MCF 10A (cell line): ENCODE measurements at places on chromosomes 11 and 22.

DNA sequence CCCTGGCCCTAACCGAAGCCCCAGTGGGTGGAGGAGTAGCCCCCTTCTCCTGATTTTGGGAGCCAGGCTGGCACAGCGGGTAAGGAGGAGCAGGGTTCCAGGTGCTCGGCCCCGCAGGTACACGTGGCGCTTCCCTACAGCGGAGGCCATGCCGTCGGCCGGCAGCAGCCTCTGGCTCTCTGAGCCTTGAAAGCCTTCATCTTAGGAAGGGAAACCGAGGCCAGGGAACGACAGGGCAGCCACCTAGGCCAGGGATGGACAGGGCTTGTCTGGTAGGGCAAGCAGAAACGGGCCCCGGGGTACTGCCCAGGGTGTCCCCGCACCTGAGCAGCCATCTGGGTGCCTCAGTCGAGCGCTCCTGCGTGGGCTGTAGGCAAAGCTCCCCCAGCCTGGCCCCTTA is 28.7 kb downstream of the MOB2 start:
- no peaks in the 10 kb centered on the region for H3K36me3 ChIP-seq
- H3K27me3 ChIP-seq: no peaks in the 10 kb centered on the region
- no peak overlapping the region for H3K4me3 ChIP-seq
- no peak for DNase-seq

- peak; percentile 40 for DNase-seq
- no peaks in the 10 kb centered on the region for H3K27me3 ChIP-seq
- H3K4me1 ChIP-seq: peaks cover 21% of the 10 kb centered on the region
- H3K4me3 ChIP-seq: no peak overlapping the region
Measured at GRCh38 chr11:105100206-105100605, 39.4 kb downstream of the CARD18 start.

DNA sequence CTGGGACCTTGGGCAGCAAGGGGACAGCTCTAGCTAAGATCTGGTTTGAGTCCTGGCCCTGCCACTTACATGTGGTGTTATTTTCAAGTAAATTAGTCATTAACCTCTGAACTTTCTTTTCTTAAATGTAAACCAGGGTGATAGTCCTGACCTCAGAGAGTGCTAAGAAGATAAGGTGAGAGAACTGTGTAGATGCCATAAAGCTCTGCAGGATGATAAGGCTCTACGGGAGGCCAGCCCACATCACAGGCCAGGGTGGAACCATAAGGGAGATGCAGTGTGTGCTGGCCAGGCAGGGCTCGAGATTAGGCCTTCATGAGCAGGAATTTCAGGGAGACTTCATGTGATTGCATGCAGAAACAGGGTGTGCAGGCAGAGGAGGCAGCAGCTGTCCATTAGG is 24.2 kb downstream of the NECTIN1 start:
- H3K27me3 ChIP-seq: no peaks in the 10 kb centered on the region
- no peak for DNase-seq
- peaks cover 21% of the 10 kb centered on the region for H3K4me1 ChIP-seq

GRCh38 chr22:30873661-30874060 is 94.9 kb downstream of the MORC2 start:
- no peak for DNase-seq
- H3K36me3 ChIP-seq: peaks cover 15% of the 10 kb centered on the region
- no peak overlapping the region for H3K4me3 ChIP-seq
- H3K27me3 ChIP-seq: no peaks in the 10 kb centered on the region
- H3K27ac ChIP-seq: no peak overlapping the region

- no peaks in the 10 kb centered on the region for H3K4me1 ChIP-seq
- no peaks in the 10 kb centered on the region for H3K36me3 ChIP-seq
- peak; percentile 5 for DNase-seq
- no peak overlapping the region for H3K4me3 ChIP-seq
- H3K27ac ChIP-seq: no peak overlapping the region
- H3K27me3 ChIP-seq: no peaks in the 10 kb centered on the region
Measured at GRCh38 chr11:116109228-116109627, 605.0 kb upstream of the CADM1 start.

- no peaks in the 10 kb centered on the region for H3K36me3 ChIP-seq
- H3K27me3 ChIP-seq: no peaks in the 10 kb centered on the region
- no peak for DNase-seq
Measured at GRCh38 chr11:34794696-34795095, 121.5 kb downstream of the APIP start.

GRCh38 chr11:76234416-76235232 is 28.3 kb upstream of the WNT11 start:
- DNase-seq: no peak
- H3K27me3 ChIP-seq: no peaks in the 10 kb centered on the region
- peaks cover 6% of the 10 kb centered on the region for H3K4me1 ChIP-seq
- peak overlapping the region; percentile 85 for H3K27ac ChIP-seq

DNA sequence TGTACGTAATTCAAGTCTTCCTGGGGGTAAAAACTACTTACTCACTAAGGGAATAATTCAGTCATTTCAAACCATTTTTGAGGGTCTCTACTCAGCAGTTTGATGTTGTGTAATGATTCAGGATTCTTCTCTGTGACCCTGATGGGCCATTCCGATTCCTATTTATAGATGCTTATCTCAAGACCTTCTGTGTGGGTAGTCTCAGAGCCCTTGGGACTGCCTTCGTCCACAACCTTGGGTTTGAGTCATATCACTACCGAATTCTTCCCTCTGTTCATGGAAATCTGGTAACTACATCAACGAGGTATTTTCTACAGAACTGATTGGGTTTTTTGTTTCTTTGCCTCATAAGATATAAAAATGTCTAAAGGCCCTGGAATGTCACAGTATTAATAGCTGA is 14.3 kb upstream of the CBX6 start:
- H3K27ac ChIP-seq: no peak overlapping the region
- H3K27me3 ChIP-seq: peaks cover 57% of the 10 kb centered on the region
- peaks cover 6% of the 10 kb centered on the region for H3K36me3 ChIP-seq
- no peak for DNase-seq

DNA sequence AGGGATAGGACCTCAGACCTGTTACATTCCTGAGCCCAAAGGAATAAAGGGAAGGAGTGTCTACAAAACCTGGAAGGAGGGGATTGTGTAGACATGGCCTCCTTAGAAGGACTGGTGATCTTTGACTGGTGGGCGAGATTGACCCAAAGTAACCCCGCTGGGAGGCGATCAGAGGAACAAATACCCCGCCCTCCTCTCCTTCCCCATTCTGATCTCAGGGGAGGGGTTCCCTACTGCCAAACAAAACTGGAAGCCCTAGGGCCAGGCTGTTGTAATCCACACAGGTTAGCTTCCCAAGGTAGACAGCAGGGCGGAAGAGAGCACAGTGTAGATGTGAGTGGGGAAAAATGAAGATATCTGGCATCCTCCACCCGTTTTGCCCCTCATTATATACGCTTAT is 24.7 kb downstream of the NCF4 start:
- no peaks in the 10 kb centered on the region for H3K4me1 ChIP-seq
- no peak overlapping the region for H3K27ac ChIP-seq
- DNase-seq: no peak
- peaks cover 39% of the 10 kb centered on the region for H3K27me3 ChIP-seq
- no peaks in the 10 kb centered on the region for H3K36me3 ChIP-seq

DNA sequence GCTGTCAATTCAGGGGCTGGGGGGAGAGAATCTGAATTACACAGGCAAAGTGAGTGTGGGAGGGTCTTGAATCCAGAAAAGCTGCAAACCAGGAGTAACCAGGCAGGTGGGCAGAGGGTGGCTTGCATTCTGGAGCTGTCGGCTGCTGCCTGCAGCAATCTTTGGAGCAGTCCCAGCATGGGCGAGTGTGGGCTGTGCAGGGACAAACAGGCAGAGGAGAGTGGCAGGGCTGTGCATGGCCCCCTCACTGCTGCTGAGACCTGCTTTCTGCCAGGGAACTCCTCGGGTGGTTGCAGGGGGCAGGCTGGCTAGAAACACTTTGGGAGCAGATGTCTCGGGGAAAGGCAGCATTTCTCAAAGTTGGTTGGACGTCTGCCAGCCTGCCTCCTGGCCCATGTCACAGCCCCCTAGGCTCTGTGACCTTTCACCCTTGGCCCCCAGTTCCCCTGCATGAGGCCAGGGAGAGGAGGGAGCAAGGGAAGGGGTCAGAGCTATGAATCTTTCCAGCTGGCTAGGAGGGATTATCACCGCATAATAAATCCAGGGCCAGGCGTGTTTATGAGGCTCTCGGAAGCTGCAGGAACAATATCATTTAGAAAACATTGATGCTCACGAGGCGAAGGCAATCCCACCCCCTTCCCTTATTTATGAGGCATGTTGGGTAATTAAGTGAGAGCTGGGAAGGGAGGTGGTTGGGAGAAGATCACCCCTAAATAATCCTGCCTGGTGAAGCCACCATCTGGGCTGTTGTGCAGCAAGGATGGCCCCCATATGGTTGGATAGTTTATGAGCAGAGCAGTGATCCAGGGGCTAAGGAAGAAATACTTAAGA is 212.3 kb upstream of the NCAM1 start:
- peaks cover 46% of the 10 kb centered on the region for H3K27me3 ChIP-seq
- no peaks in the 10 kb centered on the region for H3K36me3 ChIP-seq
- H3K4me1 ChIP-seq: no peaks in the 10 kb centered on the region
- no peak overlapping the region for H3K4me3 ChIP-seq

- H3K4me3 ChIP-seq: no peak overlapping the region
- H3K27me3 ChIP-seq: peaks cover 44% of the 10 kb centered on the region
- no peak for DNase-seq
- H3K4me1 ChIP-seq: no peaks in the 10 kb centered on the region
Measured at GRCh38 chr11:118217575-118217974, 7.2 kb downstream of the JAML start.

- peaks cover 28% of the 10 kb centered on the region for H3K36me3 ChIP-seq
- no peak overlapping the region for H3K4me3 ChIP-seq
- no peak for DNase-seq
- H3K4me1 ChIP-seq: no peaks in the 10 kb centered on the region
- no peak overlapping the region for H3K27ac ChIP-seq
Measured at GRCh38 chr22:21754523-21754922, 18.9 kb upstream of the YPEL1 start.

- peak; percentile 99 for DNase-seq
- H3K27me3 ChIP-seq: no peaks in the 10 kb centered on the region
- peaks cover 18% of the 10 kb centered on the region for H3K4me1 ChIP-seq
- H3K27ac ChIP-seq: no peak overlapping the region
Measured at GRCh38 chr11:47946682-47947559, 33.4 kb upstream of the PTPRJ start.

DNA sequence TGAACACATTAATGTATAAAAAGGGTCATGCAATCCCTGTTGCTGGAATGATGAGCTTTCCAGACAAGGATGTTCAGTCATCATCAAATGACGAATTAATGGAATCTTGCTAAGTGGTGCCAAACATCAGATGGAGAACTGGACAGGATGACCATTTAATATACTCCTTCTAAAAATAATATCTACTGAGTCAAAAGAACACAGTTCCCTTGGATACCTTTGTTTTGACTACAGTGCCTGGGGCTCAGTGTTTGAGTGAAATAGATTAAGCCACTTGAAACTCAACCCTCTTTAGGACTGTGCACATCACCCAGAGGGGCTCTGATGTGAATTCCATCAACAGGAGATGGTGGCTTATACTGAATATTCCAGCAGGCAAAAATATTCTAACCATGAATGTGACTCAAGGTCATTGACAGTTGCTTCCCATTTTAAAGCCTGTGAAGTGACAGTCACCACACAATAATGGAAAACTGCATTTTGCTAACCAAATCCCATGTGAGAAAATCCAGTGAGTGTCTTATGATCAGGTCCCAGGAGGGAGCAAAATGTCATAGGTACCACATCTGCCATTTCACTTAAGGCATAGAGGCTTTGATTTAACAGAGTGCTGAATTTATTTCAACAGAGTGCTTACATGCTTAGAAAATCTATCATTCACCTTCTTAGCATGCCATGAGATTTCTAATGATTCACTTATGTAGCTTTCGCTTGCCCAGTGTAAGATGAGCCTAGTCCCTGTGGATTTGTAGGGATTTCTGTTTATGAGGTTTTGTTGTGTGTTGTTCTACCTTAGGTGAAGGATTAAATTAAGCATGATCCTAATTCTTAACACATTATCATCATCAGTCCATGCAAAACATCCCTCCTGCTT is 41.3 kb upstream of the SLN start:
- H3K27ac ChIP-seq: no peak overlapping the region
- DNase-seq: no peak
- no peak overlapping the region for H3K4me3 ChIP-seq
- H3K36me3 ChIP-seq: no peaks in the 10 kb centered on the region

DNA sequence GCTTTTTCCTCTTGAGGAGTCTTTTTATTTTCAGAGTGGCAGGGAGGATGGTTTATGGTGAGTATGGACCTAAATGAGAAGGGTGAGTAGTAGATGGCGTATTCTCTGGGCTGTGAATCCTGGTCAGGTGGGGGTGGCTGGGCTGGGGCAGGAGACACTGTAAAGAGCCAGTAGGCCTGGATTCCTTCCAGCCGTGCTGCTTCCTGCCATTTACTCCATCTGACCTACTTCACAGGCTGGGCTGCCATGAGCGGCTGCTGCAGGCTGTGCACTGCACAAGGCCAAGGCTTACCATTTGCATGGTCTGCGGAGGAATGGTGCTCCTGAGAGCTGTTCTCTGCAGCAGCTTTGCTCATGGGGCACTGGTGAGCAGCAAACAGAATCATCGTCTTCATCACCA is 297.6 kb downstream of the KIRREL3 start:
- H3K4me1 ChIP-seq: no peaks in the 10 kb centered on the region
- H3K36me3 ChIP-seq: peaks cover 6% of the 10 kb centered on the region
- DNase-seq: no peak
- no peaks in the 10 kb centered on the region for H3K27me3 ChIP-seq
